ENCODE measurements at places on chromosomes 3 and 15.
A peak's percentile ranks its signal among the peaks of the same experiment; 100 is the strongest.

DNA sequence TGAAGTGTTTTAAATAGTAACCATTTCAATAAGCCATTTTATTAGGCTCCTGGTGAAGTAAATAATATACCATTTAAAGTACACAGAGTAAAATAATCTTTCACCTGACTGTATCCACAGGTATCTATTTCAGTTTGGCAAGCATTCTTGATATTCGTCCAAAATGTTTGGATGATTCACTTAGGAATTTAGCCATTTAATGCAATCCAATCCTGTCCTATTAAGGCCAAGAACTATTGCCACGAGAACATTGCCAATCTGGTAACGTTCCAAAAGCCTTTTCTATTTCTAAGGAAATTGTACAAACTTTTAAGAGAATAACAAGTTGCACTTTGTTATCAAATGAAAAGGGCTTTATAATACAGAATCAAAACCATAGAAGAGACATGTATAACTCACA, 209.8 kb upstream of the THRB start:
- DNase-seq: no peak

- no peak for DNase-seq
Observed at GRCh38 chr15:41284427-41285177, 47.8 kb downstream of the OIP5 start.

DNA sequence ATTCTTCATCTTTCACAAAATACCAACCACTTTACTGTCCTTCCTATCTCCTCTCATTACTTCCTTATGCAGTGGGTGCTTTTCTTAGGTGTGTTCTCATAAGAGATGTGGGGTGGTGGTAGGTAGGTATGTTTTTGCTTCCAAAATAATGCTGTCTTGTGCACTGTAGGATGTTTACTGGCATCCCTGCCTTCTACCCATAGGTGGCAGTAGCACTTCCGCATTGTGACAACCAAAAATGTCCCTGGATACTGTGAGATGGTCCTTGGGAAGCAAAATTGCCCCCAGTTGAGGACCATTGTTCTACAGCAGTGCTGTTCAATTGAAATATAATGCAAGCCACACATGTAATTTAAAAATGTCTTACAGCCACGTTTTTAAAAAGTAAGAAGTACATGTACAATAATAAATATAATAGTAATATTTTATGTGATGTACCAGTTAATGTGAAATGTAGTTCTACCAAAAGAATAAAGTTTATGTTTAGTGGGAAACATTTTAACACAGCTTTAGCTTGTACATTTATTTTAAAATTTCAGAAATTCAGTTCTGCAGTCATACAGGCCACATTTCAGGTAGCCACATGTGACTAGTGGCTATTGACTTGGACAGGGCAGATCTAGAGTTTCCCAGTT, 75.2 kb downstream of the NEO1 start:
- DNase-seq: peak; percentile 25

- no peak for DNase-seq
Observed at GRCh38 chr15:68506071-68506470, 72.7 kb upstream of the CORO2B start.

DNA sequence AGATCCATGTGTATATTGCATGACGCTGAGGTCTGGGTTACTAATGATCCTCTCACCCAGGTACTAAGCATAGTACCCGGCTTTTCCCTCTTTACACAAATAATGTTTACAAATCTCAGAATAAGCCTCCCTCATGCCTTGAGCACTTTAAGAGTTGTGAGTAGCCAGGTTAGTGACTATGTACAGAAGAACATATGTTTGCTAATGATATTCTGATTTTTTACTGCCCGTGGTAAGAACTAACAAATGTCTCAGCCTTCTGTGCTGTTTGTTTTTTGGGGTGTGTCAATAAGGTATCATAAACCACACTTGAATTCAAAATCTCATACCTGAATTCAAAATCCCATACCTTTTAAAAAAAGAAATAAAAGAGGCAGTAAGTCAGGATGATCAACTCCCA, 59.5 kb downstream of the ABCC5 start:
- no peak for DNase-seq

DNA sequence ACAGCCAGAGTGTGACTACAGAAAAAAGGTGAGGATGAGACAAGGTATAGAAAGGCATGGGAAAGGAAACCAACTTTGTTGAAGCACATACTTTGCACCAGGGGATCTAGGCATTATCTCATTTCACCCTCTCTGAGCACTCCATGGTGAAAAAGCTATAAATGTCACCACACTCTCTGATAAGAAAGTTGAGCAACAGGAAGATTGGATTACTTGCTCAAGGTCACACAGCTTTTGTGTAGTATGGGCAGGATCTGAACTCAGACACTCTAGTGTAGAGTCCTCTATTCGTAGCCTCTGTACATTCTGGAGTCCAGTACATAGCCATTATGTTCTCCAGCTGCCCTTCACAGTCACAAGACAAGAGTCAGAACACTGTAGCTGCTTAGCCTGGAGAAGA, 163.4 kb upstream of the SEMA6D start:
- no peak for DNase-seq

DNA sequence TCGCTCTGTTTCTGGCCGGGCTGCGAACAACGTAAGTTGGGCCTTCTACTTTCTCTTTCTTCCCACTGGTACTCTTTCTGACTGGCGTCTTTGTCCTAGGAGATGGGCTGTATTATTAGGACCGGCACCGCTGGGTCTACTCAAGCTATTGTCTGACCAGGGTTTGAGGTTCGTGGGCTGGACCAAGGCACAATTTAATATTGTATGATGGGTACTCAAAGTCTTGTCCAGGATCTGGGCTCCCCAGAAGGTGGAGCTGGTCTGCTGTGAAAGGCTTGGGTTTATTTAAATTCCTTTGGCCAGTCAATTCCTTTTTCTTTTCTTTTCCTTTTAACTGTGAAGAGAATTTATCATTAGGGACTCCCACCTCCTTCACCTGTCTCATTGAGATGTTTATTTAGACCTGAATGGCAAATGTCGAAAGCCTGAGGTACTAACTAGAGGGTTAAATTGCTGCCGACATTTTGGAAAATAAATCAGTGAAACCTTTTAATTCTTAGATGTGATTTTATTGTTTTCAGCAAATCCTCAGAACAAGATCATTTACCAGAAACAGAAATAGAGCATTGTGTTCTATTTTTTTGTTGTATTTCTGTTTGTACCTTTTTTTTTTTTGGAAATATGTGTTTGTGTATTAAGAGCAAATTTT, 410 bp downstream of the LRRC49 start:
- no peak for DNase-seq

- no peak for DNase-seq
Observed at GRCh38 chr3:170585937-170586310, at the start of gene SLC7A14. SLC7A14 (minus strand) TSS chr3:170586075; CDS start chr3:170526936, 59,139 bp downstream.

DNA sequence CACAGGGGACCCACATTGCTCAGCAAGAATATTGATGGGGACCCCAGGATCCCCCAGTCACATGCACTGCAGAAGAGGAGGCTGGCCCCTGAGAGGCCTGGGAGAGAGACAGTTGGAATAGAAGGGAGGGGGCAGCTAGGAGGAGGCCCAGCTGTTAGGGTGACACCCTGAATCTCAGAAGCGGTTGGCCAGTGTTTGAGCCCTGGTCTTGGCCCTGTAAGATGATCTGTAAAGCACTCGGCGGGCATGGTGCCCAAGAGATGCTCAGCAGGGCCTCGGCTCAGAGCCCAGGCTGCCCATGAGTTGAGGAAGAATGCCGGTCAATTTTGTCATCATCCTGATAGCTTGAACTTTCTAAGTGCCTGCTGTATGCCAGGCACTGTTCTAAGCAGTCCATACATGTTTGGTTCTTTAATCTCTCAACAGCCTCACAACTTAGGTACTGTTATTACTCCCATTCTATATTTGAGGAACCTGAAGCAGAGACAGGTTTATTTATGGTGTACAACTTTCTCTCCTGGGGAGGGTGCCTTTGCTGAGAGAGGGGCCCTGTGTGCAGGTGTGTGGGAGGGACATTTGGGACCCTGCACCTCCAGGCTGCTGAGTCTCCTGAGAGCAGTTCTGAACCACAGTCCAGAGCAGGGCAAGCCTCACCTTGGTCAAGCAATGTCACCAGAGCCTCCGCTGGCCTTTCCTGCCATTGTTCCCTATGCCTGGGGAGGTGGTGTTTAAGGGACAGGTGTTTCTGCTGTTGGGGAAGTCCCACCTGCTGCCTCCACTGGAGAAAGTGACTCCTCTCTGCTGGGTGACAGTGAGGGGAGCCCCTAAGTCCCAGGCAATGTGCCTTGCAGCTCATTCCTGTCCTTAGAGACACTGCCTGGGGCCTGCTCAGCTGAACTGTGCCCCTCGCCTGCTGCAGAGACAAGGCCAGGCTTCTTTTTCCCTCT, 26.0 kb downstream of the SLC6A6 start:
- DNase-seq: no peak

DNA sequence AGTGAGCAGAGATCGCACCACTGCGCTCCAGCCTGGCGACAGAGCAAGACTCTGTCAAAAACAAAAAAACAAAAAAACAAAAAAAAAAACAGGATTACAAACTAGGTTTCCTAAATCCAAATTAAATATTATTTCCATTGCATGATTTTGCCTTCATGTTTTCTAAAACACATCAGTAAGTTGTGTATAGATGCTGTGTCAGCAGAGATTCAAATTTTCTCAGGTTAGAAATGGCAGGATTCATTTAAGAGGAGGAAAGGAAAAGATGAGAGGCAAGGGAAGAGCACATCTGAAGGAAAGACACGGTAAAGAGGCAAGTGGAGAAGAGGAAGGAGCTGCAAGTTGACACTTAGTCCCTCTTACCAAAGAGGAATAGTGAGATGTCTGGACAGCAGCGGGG, 51.8 kb upstream of the PPARG start:
- no peak for DNase-seq

- no peak for DNase-seq
Observed at GRCh38 chr15:31077941-31078340, 23.6 kb downstream of the TRPM1 start.

- DNase-seq: no peak
Observed at GRCh38 chr3:116808725-116809124, 99.1 kb downstream of the TUSC7 start.

DNA sequence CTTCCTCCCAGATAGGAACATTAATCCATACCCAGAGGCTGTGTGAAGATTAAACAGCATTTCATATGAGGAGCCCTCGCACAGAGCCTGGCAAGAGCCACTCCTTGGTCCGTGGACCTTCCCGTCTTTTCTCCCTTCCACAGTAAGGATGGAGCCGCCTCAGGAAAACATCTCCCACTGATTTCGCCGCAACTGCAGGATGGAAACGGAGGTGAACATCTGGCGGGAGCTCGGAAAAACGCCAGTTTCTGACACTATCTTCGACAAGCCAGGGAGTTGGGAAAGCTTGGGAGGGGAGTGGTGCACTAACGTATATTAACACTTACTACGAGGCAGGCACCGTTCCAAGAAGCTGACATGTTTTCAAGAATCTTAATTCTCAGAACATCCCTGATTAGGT, 157.9 kb downstream of the XXYLT1 start:
- no peak for DNase-seq

DNA sequence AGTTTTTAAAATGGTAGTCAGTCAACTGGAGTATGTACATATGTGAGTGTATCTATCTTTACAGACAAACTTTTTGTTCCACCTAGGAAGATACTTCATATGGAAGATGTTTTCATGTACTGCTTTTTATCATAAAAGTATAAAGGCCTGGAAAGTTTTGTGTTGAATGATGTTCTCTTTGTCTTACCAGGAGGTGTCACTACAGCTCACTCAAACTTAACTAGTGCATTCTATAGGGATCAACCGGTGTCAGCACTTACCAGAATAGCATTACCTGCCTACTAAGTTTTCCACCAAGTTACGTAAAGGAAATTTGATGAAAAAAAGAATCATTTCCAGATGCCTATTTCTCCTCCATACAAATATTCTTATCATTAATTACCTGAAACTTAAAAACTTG, 522.6 kb upstream of the SEMA6D start:
- no peak for DNase-seq

DNA sequence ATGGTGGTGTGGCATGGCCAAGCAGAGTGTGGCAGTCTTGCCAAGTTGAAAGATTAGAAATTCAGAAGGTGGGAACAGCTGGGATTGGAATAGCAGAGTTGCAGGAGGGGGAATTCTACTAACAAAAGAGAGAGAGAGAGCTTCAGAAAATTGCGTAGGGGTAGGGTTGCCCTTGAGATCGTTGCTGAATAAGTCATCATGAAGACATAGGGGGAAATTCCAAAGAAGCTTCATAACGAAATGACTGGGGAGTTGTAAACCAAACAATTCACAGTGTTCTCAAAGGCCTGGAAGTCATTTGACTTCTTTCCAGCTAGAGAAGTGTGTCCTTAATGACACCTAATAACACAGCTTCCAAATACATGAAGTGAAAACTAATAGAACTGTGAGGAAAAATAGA, 26.3 kb upstream of the TIPARP start:
- DNase-seq: no peak

DNA sequence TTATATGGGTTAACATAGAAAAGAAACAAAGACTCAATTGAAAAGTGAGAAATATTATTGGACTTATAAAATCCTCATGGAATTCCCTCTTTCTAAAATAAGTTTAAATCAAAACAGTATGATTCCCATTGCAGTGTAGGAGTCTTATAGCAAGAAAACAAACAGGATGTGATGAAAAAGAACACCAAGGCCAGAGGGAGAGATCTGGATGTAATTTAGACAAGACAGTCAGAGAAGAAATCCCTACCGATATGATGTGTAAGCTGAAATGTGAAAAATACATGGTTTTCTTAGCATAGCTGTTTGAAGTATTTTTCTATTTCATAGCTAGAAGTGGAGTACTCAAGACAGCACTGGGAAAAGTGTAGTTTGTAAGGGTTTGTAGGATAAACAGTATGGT, 521.5 kb downstream of the RSL24D1 start:
- DNase-seq: no peak

DNA sequence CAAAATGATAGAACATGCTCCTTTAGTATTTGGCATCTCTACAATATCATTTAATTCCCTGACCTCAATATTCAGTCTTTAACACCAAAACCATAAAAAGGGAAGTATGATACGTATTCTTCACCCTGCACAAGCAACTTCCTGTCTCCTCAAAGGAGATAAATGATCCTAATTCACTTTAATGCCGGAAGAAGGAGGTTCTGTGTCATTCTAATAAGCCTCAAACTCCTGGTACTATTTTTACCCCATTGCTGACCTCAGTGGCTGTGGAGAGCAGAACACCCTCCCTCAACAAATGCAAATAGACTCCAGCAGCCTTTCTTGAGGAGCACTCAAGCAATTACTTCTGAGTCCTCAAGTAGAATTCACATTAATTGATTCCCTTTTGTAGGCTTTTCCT, 173.3 kb downstream of the TMEM108 start:
- DNase-seq: no peak

- DNase-seq: no peak
Observed at GRCh38 chr3:195807681-195808121, 4.0 kb downstream of the MUC4 start.

- DNase-seq: no peak
Observed at GRCh38 chr3:14224895-14225294, 46.3 kb downstream of the LSM3 start.

- peak; percentile 11 for DNase-seq
Observed at GRCh38 chr3:17645074-17645698, 97.2 kb downstream of the TBC1D5 start.
